ENCODE measurements at places on chromosomes 5 and 9. TPM values are rescaled to one million over a fixed set of nuclear protein-coding genes. Genes with fewer than 3 reads are reported as not detected.

GRCh38 chr5:172420235-172420939 lies 33.9 kb downstream of the SH3PXD2B start:
- no peaks in the 10 kb centered on the region for H3K36me3 ChIP-seq
- peak; percentile 74 for DNase-seq
- peaks cover 6% of the 10 kb centered on the region for H3K4me1 ChIP-seq
- peak overlapping the region; percentile 74 for H3K27ac ChIP-seq
- H3K4me3 ChIP-seq, result no peak overlapping the region

GRCh38 chr9:2012347-2012746 lies 2.8 kb upstream of the SMARCA2 start:
- no peaks in the 10 kb centered on the region for H3K36me3 ChIP-seq
- no peak overlapping the region for H3K4me3 ChIP-seq
- DNase-seq, result no peak
- H3K27ac ChIP-seq, result no peak overlapping the region

- H3K27me3 ChIP-seq, result no peaks in the 10 kb centered on the region
- no peak overlapping the region for H3K27ac ChIP-seq
- H3K4me1 ChIP-seq, result no peaks in the 10 kb centered on the region
- DNase-seq, result no peak
- H3K4me3 ChIP-seq, result no peak overlapping the region
- H3K36me3 ChIP-seq, result no peaks in the 10 kb centered on the region
Measured at GRCh38 chr5:59864718-59865117, 28.8 kb downstream of the PDE4D start.

GRCh38 chr5:137629646-137630045 lies 106.2 kb downstream of the KLHL3 start:
- H3K4me3 ChIP-seq, result no peak overlapping the region
- DNase-seq, result no peak
- peaks cover 4% of the 10 kb centered on the region for H3K4me1 ChIP-seq
- H3K27ac ChIP-seq, result no peak overlapping the region
- H3K36me3 ChIP-seq, result no peaks in the 10 kb centered on the region

- H3K27ac ChIP-seq, result no peak overlapping the region
- no peaks in the 10 kb centered on the region for H3K27me3 ChIP-seq
- H3K4me1 ChIP-seq, result no peaks in the 10 kb centered on the region
- H3K36me3 ChIP-seq, result no peaks in the 10 kb centered on the region
Measured at GRCh38 chr9:93010704-93011103, 47.8 kb upstream of the SUSD3 start.

DNA sequence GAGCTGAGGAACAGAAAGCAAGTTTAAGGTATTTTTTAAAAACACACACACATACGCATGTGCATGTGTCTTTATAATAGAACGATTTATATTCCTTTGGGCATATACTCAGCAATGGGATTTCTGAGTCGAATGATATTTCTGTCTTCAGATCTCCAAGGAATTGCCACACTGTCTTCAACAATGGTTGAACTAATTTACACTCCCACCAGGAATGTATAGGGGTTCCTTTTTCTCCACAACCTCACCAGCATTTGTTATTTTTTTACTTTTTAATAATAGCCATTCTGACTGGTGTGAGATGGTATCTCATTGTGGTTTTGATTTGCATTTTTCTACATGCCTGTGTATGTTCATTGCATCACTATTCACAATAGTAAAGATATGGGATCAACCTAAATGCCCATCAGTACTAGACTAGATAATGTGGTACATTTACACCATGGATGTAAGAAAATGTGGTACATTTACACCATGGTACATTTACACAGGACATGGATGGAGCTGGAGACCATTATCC lies 60.3 kb upstream of the MAP3K1 start:
- no peak overlapping the region for H3K4me3 ChIP-seq
- no peaks in the 10 kb centered on the region for H3K27me3 ChIP-seq
- no peak overlapping the region for H3K27ac ChIP-seq
- no peak for DNase-seq
- no peaks in the 10 kb centered on the region for H3K36me3 ChIP-seq

DNA sequence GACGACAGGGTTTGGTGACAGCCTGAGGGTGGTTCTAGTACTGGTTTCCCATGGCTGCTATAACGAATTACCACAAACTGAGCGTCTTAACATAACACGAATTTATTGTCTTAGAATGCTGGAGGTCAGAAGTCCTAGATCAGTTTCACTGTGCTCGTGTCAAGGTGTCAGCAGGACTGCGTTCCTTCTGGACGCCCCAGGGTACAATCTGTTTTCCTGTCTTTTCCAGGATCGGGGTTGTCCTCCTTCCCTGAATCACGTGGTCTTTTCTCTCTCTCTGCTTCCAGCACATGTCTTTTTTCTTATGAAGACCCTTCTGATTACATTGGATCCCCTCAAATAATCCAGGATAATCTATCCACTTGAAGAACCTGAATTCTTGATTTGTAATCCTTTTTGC lies 291.7 kb upstream of the PANK3 start:
- H3K4me3 ChIP-seq, result no peak overlapping the region
- H3K4me1 ChIP-seq, result no peaks in the 10 kb centered on the region
- no peaks in the 10 kb centered on the region for H3K36me3 ChIP-seq
- H3K27me3 ChIP-seq, result peaks cover 2% of the 10 kb centered on the region
- no peak overlapping the region for H3K27ac ChIP-seq
- no peak for DNase-seq

GRCh38 chr5:179243333-179243732 lies 101.9 kb downstream of the ADAMTS2 start:
- no peaks in the 10 kb centered on the region for H3K36me3 ChIP-seq
- no peak overlapping the region for H3K4me3 ChIP-seq
- H3K4me1 ChIP-seq, result no peaks in the 10 kb centered on the region
- H3K27ac ChIP-seq, result no peak overlapping the region
- H3K27me3 ChIP-seq, result no peaks in the 10 kb centered on the region

DNA sequence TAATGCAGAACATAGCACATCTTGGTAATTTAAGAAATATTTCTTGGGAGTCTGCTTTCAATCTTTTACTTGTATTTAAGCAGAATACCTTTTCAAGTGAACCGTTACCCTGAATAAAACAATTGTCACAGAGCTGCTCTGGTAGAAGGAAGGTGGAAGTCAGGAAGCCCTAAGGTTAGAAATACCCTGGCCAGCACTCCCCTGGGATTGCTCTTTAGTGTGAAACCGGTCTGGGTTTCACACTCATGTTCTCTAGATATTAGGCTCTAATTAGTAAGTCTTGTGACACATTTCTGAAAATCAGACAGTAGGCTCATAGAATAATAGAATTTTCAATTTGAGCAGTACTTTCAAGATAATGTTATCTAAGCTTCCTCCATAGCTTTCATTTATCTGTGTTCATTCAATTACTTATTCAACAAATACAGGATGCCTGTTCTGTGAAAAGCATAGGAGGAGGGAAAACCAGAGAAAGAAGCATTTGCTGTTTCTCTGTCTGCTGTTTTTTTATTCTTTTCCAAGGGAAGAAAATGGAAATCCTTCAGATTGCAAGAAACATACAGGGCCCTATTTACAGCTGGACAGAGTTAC lies 825.5 kb downstream of the TLR4 start:
- H3K4me1 ChIP-seq, result no peaks in the 10 kb centered on the region
- no peak for DNase-seq
- no peak overlapping the region for H3K4me3 ChIP-seq
- no peak overlapping the region for H3K27ac ChIP-seq
- H3K36me3 ChIP-seq, result no peaks in the 10 kb centered on the region
- H3K27me3 ChIP-seq, result no peaks in the 10 kb centered on the region

DNA sequence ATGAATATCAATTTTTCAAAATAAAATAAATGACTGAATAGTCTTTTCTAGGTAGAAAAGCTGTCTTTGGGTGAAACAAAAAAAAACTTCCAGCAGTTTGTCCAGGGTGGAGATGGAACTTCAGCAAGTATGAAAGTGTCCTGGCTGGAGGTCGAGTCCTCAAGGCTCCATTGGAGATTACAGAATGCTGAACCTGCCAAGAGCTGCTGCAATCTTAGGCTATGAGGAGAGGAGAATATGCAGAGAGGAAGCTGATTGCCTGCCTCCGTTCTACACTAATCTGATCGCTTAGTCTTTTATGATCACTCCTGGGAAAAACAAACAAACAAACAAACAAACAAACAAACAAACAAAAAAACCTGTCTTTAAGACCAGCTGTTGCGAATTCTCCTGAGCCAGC lies 50.6 kb downstream of the NREP start:
- H3K36me3 ChIP-seq, result no peaks in the 10 kb centered on the region
- DNase-seq, result no peak
- no peak overlapping the region for H3K27ac ChIP-seq
- H3K4me3 ChIP-seq, result no peak overlapping the region
- H3K27me3 ChIP-seq, result no peaks in the 10 kb centered on the region
- H3K4me1 ChIP-seq, result no peaks in the 10 kb centered on the region

DNA sequence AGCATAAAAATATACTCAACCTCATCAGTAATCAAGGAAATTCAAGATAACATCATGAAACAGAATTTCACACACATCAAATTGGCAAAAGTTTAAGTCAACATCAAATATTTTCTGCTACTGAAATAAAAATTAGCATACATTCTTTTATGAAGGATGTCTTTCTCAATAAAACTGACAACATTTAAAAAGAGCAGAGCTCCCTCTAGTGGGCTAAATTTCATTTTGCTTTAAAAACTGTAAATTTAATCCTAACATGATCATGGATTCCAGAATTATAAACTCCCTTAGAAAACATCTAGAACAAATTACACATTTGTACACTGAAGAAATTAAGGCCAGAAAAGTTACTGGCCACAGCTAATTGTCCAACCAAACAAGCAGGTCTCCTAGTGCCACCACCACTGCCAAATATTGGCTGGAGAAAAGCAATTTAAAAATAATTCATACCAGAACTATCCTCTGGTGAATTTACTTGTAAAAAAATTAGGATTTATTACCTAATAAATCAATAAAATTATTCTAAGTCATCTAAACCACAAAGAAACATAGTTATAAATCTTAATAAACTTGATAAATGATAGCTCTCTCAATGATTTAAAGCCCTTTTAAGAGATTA lies 31.2 kb downstream of the DEPDC1B start:
- no peak overlapping the region for H3K27ac ChIP-seq
- no peaks in the 10 kb centered on the region for H3K36me3 ChIP-seq
- no peak overlapping the region for H3K4me3 ChIP-seq
- H3K4me1 ChIP-seq, result no peaks in the 10 kb centered on the region
- no peaks in the 10 kb centered on the region for H3K27me3 ChIP-seq
- DNase-seq, result no peak

- no peaks in the 10 kb centered on the region for H3K36me3 ChIP-seq
- DNase-seq, result no peak
- H3K4me3 ChIP-seq, result no peak overlapping the region
- no peaks in the 10 kb centered on the region for H3K4me1 ChIP-seq
- peaks cover 4% of the 10 kb centered on the region for H3K27me3 ChIP-seq
Measured at GRCh38 chr5:141694479-141694878, 12.4 kb upstream of the ARAP3 start.

- H3K27me3 ChIP-seq, result peaks cover 15% of the 10 kb centered on the region
- no peak overlapping the region for H3K4me3 ChIP-seq
- no peak overlapping the region for H3K27ac ChIP-seq
- no peaks in the 10 kb centered on the region for H3K4me1 ChIP-seq
Measured at GRCh38 chr9:98707166-98708102, 1.3 kb downstream of the GABBR2 start.

- no peak overlapping the region for H3K27ac ChIP-seq
- no peaks in the 10 kb centered on the region for H3K4me1 ChIP-seq
- DNase-seq, result no peak
- H3K4me3 ChIP-seq, result no peak overlapping the region
- peaks cover 5% of the 10 kb centered on the region for H3K27me3 ChIP-seq
- H3K36me3 ChIP-seq, result no peaks in the 10 kb centered on the region
Measured at GRCh38 chr5:135025730-135026644, 8.0 kb downstream of the PITX1 start.

GRCh38 chr5:6495433-6496206 lies 47.0 kb downstream of the UBE2QL1 start:
- no peaks in the 10 kb centered on the region for H3K36me3 ChIP-seq
- no peak overlapping the region for H3K27ac ChIP-seq
- no peak overlapping the region for H3K4me3 ChIP-seq
- H3K27me3 ChIP-seq, result no peaks in the 10 kb centered on the region
- H3K4me1 ChIP-seq, result no peaks in the 10 kb centered on the region
- DNase-seq, result no peak

DNA sequence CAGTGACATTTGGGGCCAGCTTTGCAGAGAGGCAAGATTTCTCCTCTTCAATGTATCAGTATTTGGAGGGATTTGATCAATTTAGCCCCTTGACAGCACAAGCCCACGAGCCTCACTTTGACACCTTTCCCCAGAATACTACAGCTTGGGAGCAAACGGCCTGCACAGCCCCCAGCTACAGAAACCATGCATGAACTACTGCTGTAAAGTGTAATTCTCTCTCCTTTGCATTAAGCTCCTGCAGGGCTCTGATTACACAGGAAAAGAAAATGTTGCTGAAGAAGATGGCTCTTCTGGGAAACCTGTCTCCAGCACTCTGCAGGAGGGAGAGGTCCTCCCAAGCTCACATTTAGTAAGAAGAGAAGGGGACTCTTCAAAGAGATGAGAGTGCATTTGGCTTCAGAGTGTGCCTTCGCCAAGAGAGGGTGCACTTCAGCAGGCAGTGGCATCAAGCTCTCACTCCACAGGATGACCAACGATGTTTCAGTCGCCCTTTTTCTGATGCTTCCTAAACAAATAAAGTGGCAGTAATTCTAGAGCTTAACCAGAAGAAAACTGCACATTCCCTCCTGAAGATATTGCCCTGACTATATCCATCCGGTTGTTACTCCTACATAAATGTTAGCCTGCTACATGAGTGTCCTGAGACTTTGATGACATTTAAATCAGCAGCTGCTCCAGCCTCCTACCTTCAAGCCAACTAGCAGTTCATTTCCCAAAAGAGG lies 272.2 kb downstream of the AUH start:
- no peaks in the 10 kb centered on the region for H3K27me3 ChIP-seq
- no peaks in the 10 kb centered on the region for H3K4me1 ChIP-seq
- no peaks in the 10 kb centered on the region for H3K36me3 ChIP-seq
- H3K4me3 ChIP-seq, result no peak overlapping the region

Gene CENPK
- 4.9 TPM for total RNA-seq

Gene STK32A
- total RNA-seq, result 12.9 TPM

Gene ARID3C
- not detected for total RNA-seq

Gene HMHB1
- total RNA-seq, result not detected

Gene CCDC171
- total RNA-seq, result 2.0 TPM

Gene SLC23A1
- total RNA-seq, result 26.3 TPM

Gene PCDHGC5
- 0.96 TPM for total RNA-seq

Gene F2RL2
- not detected for total RNA-seq
